Stimulated activated CD8-positive, alpha-beta memory T cell treated with anti-CD3 and anti-CD28 coated beads, Interleukin-4, amount 100 ng/mL, for 24 hours (primary cell): ENCODE measurements at places on chromosomes 16 and 17.

DNA sequence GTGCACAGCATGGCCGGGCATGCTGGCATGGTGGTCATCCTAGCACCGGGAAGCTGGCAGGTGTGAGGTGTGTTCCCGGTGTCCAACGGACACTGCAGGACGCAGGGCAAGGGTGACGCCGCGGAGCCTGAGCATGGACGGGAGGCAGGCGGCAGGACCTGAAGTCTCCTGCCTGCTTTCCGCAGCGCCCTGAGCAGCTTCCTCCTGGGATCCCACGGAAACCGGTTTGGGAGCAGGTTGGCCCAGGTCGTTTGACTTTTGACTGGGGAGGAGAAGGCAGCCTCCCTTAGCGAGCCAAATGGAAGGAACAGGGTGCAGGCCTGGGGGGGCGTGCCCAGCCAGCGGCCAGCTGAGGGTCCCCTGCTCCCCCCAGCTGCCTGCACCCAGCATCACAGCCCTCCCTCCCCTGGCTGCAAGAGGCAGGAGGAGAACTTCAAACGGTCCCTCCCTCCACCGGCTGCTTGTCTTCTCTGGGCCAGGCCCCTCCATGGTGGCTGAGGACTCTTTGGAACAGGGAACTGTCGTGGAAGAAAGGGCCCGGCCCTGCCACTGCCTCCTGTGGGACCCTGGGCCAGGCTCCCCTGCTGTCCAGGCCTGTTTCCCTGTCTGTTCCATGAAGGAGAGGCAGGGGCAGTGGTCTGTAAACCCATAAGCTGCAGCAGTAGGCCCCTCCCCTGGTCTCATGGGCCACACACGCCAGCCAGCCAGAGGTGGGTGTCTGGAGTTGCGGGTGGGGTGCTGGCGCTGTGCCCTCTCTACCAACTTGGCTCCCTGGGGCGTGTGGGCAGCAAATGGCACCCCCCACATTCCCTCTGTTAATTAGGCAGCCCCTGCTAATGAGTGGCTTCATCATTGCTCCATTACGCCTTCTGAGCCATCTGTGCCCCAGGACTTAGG lies 7.8 kb upstream of the ADGRG1 start:
- no peak for DNase-seq

DNA sequence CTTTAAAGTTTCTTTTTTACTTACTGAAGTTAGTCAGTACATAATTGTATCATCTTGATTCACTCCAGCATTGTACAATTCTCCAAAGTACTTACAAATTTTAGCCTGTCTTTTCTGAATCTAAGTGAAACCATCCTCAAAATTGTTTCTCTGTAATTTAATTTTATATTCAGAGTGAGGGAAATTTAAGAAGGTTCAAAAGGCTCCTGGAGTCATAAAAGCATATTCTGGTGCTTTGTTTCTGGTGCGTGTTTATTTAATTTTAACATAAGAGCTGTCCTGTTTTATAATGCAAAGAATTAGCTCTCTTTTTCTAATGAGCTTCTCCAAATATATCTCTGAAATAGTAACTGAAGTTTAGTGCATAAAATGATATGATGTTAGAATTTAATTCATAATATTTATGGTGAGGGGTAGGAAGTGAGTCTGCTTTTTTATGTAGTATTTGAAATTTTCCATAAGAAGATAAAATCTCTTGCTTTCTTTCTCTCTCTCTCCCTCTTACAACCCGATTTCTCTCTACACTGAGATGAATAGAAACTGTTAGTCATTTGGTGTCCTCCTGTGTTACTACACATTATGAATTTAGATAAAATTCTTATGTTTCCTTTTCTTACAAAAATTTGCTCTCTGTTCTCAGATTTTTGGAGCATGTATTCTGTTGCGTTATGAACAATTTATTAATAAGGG lies 339.8 kb downstream of the BCAS3 start:
- no peak for DNase-seq

GRCh38 chr16:7834771-7835431 lies 502.3 kb downstream of the RBFOX1 start:
- no peak for DNase-seq

DNA sequence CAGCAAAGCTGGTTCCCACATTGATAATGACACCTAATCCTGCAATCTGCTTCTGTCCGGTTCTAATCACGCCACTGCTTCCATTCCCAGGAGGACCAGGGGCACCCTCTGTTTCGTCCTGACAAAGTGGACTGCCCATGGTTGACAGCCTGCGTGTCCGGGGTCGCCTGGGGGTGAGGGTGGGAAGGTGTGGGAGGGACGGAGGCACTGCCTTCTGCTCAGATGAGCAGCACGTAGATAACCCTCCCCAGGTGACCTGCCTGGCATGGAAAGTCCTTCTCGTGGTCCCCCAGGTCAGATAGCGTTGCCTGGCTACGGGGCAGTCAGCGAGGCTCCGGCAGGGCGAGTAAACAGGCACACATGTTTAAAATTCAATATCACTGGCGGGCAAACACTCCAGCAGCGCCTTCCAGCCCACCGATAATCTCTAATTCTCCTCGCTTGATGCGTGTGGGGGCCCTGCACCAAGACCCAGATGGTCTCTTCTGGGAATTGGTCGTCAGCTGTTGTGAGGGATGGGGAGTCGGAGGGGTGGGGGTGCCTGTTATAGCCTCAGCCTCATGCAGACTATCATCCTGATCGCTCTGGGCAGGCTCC lies 132.2 kb downstream of the RAP1GAP2 start:
- DNase-seq = no peak

- DNase-seq = no peak
Measured at GRCh38 chr17:54990118-54990517, 21.6 kb downstream of the STXBP4 start.

GRCh38 chr16:73196670-73197069 lies 148.7 kb upstream of the ZFHX3 start:
- peak; percentile 4 for DNase-seq

DNA sequence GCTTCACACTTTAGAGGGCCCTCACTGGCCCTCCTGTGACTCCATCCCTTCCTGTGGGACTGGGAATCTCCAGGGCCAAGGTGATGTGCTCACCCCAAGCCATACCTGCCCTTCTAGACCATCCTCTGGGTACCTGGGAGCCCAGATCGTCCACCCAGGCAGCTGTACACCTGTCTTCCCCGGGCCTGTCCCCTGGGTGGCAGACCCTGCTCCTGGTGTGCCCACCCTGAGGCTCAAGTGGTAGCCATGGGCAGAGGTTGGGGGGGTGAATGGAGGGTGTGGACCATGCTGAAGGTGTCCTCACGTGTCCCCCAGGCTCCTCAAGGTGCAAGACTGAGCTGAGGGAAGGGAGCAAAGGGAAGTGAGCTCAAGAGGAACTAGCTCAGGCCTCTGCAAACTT lies 9.3 kb downstream of the CLEC10A start:
- DNase-seq = no peak

DNA sequence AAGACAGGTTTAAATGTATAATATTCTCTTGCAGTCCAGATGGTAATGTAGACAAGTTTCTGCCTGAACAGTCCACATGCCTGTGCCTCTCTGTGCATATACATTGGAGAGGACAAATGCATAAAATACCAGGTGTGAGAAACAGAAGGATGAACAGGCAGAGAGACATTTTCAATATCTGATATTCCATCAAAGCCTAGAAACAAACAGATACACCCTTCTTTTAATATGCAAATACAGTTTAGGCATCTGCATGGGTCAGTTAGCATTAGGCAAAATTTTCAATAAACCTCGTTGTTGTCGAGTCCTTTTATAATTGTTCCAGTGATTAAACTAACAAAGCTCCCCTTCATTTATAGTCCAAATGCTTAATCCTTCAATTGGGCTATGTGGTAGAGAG lies 897 bp downstream of the OMG start:
- no peak for DNase-seq

DNA sequence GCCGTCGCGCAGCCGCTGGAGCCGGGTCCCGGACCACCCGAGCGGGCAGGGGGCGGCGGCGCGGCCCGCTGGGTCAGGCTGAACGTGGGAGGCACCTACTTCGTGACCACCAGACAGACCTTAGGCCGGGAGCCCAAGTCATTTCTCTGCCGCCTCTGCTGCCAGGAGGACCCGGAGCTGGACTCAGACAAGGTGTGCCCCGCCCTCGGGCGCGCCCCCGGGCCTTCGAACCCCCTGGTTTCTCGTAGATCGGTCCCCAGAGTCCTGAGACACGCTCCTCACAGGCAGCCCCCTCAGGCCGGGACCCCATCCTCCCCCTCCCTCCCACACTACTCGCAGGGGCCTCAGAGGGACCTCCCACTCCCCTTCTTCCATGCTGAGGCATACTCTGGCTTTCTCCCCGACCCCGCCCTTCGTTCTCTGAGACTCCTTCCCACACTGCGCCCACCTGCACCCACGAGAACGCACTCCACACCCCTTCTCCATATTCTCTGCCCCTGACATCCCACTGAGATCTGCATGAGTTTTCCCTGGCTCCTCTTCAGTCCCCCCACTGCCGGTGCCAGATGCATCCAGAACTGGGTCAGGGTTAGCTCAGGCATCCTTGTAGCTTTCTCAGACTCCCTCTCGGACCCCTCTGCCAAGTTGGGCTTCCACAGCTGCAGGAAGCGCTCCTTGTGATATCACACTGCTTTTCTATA lies 523 bp downstream of the KCTD2 start:
- no peak for DNase-seq

- DNase-seq = no peak
Measured at GRCh38 chr17:74353446-74354060, 8.1 kb downstream of the BTBD17 start.

GRCh38 chr16:30805056-30805369 lies 18.0 kb upstream of the ZNF629 start:
- no peak for DNase-seq

- DNase-seq = no peak
Measured at GRCh38 chr17:76796081-76796480, 58.2 kb downstream of the MFSD11 start.

DNA sequence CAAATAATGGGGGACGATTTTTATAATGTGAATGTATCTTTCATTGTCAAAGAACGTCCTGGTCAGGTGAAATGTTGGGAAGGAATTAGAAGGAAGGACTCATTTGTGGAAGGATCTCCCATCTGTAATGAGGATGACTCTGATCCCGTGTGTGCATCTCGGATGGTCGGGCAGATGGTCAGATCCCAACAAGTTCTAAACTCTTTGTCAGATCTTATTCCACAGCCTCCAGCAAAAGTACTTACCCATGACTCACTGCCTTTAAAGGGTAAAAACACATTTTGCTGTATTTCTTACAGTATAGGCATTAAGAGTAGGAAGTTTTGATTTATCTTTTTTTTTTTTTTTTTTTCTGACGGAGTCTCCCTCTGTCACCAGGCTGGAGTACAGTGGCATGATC lies 539 bp upstream of the KRTAP4-8 start:
- no peak for DNase-seq

GRCh38 chr16:11613381-11614303 lies 26.9 kb upstream of the LITAF start:
- DNase-seq = no peak

DNA sequence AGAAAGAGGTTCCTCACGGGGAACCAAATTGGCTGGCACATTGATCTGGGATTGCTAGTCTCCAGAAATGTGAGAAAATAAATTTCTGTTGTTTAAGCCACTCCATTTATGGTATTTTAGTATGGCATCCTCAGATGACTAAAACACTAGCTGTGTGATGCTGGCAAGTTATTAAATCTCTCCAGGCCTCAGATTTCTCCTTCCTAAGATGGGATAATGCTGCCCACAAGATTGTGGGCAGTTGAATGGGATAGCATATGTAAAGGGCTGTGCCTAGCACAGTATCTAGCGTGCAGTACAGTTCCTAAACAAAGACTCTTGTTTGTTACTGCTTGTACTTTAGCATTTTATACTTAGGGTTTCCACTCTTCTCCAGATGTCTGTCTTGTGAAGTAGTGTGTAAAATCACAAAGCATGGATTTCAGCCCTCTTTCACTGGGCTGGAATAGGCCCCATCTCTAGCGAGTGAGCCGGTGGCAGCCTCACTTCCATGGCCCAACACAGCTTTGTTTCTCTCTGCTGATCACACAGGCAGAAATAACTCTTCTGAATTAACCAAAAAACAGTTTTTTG lies 38.2 kb upstream of the PHAF1 start:
- no peak for DNase-seq

- no peak for DNase-seq
Measured at GRCh38 chr16:86428729-86429517, 81.4 kb upstream of the FOXF1 start.

DNA sequence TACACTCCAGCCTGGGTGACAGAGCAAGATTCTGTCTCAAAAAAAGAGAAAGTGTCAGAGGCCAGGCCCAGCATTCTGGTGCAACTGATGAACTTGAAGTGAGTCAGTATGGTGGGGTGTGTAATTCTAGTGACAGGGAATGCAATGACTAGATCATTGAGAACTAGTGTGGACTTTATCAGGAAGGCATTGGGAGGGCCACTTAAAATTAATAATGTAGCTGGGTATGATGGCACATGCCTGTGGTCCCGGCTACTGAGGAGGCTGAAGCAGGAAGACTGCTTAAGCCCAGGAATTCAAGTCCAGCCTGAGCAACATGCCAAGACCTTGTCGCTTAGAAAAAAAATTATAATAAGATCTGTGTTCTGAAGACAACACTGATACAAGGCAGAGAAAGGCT lies 90.8 kb downstream of the STX8 start:
- no peak for DNase-seq

DNA sequence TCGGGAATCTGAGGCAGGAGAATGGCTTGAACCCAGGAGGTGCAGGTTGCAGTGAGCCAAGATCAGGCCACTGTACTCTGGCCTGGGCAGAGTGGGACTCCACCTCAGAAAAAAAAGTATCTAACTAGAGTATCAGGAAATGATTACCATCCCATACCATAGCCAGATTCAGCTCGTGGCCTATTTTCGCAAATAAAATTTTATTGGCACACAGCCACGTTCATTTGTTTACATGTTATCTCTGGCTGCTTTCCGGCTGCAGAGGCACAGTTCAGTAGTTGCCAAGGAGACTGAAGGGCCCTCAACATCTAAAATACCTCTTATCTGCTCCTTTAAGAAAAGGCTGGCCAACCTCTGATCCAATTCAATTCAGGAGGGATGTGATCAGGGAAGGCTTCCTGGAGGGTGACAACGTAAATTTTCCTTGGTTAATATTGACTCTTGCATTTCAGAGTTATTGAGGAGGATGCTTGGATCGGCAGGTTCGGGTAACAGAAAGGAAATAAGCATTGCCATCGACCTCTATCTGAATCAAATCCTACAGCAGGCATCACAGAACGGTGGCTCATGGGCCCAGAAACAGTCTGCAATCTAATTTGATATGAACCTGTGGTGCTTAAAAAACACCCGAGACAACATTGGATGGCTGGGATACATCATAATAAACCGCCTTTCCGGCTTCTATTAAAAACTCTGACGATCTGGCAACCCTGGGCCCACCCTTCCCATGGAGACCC lies 73.8 kb downstream of the XYLT1 start:
- DNase-seq = no peak
